ENCODE measurements at places on chromosomes 16 and 17.
A peak's percentile ranks its signal among the peaks of the same experiment; 100 is the strongest.

DNA sequence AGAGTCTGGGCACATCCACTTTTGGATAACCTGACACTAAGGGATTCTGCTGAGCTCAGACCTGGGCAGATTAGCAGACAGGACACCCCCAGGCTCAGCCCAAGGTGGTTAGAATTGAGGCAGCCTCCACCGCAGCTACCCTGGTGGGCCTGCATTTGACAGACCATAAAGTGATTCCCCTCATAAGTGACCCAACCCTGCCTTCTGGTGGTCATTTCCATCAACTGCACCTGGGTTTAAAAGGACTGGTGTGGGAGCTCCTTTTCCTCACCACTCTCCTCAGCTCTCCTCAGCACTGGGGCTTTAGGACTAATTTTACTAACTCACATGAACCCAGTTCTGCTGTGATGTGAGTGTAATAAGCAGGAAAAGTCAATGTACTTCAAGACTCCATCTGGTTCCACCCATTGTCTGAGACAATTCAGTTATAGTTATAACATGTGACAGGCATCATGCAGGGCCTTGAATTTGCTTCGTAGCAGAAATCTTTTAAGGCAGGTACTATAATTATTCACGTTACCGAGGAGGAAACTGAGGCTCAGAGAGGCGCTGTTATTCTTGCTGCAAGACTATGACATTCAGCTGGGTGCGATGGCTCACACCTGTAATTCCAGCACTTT is 42.5 kb downstream of the MYH3 start:
- DNase-seq, result no peak

DNA sequence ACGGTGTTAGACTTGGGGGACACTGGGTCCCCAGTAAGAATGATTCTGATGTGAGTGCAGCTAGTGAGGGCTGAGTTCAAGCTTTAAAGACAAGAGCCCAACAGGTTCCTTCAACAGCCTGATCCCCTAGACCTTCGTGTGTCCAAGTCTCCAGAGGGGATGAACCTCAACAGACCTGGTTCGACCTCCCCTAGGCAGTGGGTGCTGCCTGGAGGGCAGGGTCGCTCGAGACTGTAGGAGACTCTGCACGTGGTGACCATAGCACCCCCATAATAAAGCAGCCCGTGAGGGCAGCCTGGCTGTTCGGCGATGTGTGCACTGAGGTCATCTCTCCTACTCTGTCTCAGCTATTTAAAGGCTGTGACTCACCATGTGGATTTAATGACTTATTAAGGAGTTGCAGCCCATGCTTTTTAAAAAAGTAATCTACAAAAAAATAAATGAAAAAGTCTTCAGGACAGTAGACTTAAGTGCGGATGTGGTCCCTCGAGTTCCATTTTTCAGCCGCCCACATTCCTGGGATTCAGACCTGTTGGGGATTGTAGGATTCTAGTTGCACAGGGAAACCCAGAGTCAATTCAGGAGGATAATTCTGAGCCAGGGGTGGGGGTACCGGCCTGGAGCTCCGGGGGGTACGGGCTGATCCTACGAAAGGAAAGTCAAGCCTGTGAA is 23.4 kb upstream of the METRNL start:
- DNase-seq, result no peak

GRCh38 chr17:78112518-78113471 is 15.8 kb downstream of the TMC6 start:
- peak; percentile 80 for DNase-seq

- DNase-seq, result no peak
Measured at GRCh38 chr16:72886346-72886974, 161.5 kb downstream of the ZFHX3 start.

GRCh38 chr16:12090151-12090530 is 113.6 kb downstream of the SNX29 start:
- DNase-seq, result no peak

DNA sequence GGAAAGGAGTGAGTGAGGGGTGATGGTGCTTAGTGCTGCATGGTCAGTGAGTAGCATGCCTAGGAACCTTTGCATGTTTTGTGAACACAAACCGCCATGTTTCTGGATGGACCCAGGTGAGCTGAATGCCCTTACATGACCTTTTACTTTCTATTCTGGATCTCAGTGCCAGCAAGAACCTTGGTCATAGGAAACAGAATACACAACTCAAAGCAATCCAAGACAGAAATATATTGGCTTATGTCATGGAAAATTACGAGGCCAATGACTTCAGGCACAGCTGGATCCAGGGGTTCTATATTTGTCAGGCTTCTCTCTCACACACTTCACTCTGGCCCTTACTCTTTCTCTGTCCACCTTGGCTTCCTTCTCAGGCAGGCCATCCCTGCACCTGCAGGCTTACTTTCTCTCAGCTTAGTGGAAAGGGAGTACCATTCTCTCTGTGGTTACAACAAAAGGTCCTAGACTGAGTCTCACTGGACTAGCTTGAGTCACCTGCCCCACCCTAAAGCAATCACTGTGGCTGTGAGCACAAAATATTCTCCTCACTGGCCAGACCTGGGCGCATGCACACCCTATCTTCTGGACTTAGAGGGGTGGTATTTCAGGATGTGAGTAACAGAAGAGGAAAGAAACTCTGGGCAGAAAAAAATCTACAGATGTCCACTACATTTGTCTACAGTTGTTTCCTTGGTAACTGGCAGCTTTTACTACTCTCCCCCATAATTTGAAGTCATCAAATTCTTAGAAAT is 20.4 kb upstream of the CPNE2 start:
- DNase-seq, result peak; percentile 0

DNA sequence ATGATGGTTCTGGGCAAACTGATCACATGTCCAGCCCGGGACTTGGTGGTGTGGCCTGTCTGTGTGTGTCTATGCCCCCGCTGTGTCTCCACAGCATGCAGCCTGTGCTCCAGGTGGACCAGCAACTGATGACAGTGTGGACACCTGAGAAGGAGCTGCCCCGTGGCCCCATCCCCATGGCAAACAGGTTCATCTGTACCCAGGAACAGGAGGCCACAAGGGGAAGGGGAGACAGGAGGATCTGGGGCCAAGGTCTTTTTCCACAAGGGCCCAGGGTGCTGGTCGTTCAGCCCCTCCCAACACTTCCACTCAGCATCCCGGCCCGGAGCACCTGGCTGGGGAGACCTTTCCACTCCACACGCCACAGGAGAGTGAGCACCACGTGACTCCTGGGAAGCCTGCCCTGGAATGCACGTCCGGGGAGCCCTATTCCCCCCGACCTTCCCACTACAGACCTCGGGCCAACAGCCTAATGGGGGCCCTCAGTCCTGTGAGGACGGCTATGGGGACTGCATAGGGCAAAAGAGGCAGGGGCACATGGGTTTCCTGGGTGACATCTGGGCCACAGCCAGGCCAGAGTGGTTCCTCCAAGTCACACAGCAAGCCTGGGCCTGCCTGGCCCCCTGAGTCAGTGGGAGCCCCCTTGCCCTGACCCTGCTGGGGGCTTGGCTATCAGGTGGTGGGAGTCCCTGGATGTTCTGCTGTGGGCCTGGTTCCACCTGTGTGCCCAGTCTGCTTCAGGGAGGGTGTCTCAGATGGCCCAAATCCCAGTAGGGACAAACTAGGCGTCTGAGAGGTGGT is 20.8 kb upstream of the NXPH3 start:
- no peak for DNase-seq

- DNase-seq, result peak; percentile 69
Measured at GRCh38 chr17:79391376-79392233, 219.2 kb downstream of the RBFOX3 start.

DNA sequence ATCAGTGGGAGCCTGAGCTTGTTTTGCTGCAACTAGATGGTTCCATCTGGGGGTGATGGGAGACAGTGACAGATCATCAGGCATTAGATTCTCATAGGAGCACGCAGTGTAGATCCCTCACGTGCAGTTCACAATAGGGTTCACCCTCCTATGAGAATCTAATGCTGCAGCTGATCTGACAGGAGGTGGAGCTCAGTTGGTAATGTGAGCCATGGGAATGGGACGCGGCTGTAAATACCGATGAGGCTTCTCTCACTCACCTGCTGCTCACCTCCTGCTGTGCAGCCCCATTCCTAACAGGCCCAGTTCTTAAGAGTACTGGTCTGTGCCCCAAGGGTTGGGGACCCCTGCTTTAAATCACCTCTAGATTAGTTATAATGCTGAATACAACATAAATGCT is 137.5 kb upstream of the PLEKHM1 start:
- DNase-seq, result no peak

DNA sequence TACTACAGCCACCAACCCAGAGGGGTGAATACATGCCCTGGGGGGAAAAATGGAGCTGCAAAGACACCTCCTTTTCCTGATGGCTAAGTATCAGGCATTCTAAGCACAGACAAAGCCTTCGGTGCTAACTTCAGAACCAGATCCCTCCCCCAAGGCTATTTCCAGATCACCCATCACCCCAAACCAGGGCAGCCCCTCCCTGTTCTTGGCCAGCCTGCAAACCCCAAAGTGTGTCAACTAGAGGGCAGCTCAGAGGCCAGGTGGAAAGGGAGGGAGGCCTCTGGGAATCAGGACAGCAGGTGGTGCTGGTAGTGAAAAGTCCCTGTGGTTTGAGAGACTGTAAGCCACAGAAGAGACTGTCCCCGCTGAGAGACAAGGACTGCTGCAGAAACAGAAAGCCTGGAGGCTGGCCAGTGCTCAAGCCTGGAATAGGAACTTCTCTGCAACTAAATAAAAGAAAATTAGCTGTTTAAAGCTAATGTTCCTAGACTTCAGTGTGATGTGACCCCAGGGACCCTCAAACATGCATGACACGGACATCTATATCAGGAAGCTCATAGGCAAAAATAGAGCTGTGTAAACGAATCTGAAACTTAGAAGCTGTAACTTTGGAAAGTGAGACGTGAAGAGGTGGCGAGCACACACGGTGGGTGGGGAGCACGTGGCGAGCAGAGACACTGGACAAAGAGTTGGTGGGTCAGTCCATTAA is 9.1 kb downstream of the TUBG1 start:
- no peak for DNase-seq

DNA sequence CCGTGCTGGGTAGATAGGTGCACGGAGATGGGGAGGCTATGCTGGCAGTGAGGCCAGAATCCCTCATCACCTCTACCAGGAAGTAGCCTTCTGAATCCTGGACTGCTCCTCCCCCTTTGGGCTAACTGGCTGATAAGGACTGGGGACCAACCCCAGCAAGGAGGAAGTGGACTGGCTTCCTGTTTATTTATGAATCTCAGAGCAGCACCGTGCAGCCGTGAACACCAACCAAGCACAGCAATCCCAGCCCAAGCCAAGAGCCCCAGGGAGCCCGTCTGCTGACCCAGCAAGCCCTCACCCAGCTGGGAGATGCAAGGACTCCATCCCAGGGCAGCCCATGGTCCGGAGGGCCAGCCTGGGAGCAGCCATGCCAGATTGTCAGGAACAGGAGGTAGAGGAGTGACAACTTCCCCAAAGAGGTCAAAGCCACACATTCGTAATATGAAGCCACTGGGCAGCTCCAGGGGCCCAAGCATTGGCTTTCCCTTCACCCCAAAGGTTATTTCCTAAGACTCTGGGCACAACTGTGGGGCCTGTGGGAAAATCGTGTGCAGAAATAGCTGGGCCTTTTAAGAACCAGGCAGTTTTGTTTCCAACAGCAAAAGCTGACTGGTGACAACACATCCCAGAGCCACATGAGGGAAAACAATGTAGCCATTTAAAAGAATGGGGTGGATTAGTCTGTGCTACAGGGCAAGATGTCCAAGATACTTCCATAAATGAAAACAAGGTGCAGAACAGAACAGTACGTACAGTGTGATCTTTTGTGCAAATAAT is 23.9 kb downstream of the PHB1 start:
- DNase-seq, result peak; percentile 22

GRCh38 chr16:80610481-80611156 is 69.8 kb downstream of the DYNLRB2 start:
- no peak for DNase-seq
